ENCODE measurements at places on chromosomes 6 and 20.

- no peak for DNase-seq
These were observed 1.7 kb upstream of the FBXO5 start for GRCh38 chr6:152984513-152984872.

- no peak for DNase-seq
These were observed 128.1 kb downstream of the CEBPB start for GRCh38 chr20:50318710-50319109.

DNA sequence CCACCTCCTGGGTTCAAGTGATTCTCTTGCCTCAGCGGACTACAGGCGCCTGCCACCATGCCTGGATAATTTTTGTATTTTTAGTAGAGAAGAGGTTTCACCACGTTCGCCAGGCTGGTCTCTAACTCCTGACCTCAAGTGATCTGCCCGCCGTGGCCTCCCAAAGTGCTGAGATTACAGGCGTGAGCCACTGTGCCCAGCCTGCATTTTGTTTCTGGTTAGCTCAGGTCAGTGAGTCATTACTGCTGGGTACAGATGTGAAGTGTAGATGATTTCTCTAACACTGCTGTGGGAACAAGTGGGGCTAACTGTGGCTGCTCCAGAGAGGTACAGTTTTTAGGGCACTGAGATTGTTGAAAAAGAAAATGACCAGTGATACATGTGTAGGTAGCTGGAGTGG lies 188.6 kb downstream of the PRL start:
- no peak for DNase-seq

DNA sequence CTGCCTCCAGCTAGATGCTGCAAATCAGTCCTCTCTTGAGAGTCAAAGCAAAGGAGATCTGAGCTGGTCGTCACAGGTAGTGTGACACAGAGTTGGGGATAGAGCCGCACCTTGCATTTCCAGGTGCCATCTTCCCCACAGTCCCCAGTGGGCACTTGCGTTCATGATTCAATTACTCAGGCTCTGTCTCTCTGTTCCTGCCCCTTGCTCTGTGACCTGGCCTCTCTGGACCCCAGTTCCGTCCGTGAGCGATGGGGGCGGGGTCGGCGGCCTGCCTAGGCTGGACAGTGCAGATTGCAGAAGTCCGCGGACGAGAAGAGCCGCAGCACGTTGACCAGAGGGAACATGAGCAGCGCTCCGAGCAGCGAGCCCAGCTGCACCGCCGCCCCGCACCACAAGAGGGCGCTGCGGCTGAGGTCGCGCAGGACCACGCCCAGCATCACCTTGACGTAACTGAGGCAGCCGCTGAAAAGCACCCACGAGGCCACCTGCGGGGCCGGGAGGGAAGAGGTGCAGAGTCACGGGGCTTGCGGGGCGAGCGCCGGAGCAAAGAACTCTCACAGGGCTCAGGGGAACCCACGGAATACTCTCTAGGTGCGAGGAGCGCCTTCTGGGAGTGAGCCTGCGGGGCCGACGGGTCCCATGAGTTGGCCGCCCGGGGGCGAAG lies 7.4 kb downstream of the SLC52A3 start:
- DNase-seq: no peak

DNA sequence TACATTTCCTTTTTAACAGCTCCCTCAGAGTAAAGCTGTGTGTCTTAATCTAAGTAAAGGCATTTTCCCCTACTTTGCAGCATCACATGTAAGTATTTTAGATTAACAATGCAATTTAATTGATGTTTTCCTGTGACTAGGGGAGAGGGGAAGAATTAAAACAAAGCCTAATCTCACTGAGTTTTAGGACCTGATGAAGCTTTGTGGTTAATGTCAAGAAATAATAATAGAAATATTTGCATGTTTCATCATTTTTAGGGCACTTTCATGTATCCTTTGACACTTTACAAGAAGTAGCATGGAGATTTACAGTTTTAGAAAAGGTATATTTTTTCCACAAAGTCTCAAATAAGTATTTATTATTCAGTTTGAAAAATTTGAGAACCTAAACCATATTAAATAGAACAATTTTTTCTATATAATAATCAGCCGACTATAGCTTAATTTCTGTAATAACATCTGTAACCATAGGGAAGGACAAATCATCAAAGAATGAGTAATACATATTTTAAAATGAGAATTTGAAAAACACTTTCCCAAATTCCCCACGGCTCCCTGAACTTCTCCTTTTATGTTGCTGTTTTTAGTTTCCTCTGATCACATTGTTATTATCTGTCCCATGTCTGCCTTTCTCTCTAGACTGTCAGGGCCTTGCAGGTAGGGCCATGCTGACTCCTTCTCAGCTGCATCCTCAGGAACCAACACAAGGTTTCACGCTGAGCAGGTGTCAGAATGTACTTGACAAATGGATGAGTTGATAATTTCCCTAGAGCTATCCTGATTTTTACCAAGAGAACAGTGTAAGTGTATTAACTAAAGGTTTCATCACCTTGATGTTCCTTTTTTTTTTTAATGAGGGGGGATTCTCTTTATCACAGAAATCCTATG lies 338.1 kb downstream of the SYNE1 start:
- DNase-seq: no peak

DNA sequence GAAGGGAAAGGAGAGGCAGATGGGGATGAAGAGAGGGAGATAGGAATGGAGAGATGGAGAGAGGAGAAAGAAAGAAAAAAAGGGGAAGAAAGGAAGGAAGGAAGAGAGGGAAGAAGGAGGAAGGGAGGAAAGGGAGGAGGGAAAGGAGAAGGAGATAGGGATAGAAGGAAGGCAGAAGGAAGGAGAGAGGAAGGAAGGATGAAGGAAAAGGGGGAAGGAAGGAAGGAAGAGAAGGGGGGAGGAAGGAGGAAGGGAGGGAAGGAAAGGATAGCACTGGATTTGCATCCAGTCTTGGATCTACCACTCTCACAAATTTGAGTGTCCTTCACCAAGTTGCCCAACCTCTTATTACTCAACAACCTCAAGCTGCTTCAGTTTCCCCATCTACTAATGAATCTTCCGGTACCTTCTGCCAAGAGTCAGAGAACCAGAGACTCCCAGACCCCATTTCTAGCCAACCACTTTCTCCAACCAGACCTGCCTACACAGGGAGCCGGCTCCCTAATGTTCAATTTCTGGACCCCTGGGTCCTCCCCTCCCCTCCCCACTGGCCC lies 79.7 kb upstream of the FOXP4 start:
- no peak for DNase-seq

DNA sequence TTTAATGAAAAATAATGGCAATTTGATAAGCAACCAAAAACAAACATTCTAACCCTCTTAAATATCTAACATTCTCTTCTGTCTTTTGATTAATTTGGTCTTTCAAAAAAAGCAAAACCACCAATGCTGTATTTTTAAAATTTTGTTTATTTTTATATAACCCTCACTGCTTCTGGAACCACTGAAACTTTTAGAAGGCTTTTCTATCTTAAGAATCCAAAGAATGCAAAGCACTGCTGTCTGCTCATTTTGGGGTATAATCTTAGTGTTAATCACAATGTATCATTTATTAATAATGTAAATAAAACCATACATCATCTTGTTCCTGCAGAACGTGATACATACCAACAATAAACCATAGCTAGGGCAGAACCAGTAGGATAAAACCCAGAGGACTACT lies 14.0 kb downstream of the STK38 start:
- DNase-seq: no peak

- no peak for DNase-seq
These were observed 26.6 kb downstream of the CPXM1 start for GRCh38 chr20:2773812-2774211.

- DNase-seq: no peak
These were observed 21.6 kb downstream of the TFEB start for GRCh38 chr6:41713650-41714291.

Data from hematopoietic multipotent progenitor cell treated with erythropoietin and hydrocortisone succinate and interleukin-3 and kit ligand, for 8 days (in vitro differentiated cells).